Ascending aorta (tissue), 2 donors: ENCODE measurements at places on chromosomes 13 and 19.

- no peak for DNase-seq
These were observed 11.3 kb downstream of the DDX39A start for GRCh38 chr19:14407605-14408484.

DNA sequence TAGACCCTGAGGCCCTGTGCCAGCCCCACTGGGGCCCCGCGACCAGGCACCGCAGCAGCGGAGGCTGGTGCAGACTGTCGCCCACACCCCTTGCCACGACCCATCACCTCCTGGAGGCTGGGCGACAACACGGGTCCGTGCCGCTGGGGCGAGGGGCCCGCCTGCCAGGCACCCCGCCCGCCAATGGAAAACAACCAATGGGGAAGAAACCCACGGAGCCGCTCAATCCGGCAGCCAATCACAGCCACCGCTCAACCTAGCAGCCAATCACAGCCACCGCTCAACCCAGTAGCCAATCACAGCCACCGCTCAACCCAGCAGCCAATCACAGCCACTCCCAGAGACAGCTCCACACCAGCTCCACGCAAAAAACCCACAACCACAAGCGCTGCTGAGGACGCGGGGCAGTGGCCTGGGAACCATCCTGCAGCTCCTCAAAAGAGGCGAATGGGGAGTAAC, 29.7 kb downstream of the GPX4 start:
- peak; percentile 75 for DNase-seq

- DNase-seq, result peak; percentile 93
These were observed 8.0 kb downstream of the FXYD3 start for GRCh38 chr19:35123573-35123972.

DNA sequence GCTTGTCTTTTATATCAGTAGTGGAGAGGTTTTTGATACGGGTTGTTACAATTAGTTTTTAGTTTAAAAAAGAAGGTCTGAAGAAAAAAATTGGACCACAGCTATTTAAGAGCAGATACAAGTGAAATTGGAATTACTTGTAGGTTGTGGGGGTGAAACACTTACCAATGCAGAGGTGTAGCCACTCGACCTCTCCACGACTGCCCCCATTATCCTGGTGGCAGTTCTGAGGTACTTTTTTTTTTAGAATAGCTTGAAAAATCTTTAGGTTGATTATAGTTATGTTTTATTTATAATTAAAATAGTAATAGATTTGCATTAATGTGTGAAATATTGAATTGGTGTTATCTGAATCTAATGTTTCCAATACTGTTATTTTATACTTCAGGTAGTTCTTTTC, 60.7 kb downstream of the PAN3 start:
- no peak for DNase-seq

DNA sequence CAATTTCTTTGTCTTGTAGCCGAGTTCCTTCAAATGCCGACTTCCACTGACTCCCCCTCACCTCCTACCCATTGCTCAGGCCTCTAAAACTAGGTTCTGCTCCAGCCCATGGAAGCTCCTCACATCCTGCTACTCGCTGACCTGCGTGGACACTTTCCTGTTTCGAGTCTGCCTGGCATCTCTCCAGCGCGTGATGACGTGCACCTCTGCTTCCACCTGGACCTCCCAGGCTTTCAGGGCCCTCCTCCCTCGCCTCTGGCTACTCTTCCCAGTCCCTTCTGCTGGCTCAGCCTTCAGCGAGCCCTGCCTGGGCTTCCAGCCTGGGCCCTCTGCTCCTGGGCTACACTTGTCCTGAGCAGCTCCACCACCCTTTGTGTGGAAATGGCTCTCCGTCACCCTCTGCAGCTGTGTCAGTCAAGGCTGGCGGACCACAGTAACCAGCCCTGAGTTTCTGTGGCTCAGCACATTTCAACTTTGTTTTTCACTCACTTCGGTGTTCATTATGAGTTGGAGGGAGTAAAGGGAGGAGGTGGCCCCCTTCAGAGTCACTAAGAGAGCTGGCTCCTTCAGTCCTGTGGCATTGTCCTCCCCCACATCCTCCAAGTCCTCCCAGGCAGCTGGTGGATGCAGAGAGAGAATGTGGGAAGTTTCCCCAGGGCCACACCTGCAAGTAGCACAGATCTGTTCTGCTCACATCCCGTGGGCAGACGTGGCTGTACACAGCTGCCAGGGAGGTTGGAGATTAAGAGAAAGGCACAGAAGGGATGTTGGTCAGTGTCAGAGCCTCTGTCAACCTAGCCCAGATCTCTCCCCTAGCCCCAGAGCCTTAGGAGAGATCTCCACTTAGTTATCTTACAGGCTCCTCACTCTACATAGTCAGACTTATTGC, 49.4 kb downstream of the SERP2 start:
- DNase-seq, result no peak

DNA sequence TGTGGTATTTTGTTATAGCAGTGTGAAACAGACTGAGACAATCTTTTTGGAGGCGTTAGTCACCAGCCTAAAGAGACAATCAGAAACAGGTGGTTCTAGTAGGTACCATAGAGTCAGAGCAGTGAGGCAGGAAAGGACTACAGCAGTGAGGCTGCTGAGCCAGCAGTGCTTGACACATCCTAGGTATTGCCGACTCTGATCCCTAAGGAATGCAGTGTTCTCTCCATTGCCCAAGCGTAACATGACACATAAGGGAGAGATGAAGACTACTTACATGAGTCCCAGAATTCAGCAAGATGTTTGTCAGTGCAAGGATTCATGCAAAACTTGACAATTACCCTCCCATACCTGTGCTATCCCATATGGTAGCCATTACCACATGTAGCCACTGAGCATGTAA, 62.4 kb upstream of the XPO4 start:
- DNase-seq, result no peak
